ENCODE measurements at places on chromosomes 16 and 17.
A peak's percentile ranks its signal among the peaks of the same experiment; 100 is the strongest.

DNA sequence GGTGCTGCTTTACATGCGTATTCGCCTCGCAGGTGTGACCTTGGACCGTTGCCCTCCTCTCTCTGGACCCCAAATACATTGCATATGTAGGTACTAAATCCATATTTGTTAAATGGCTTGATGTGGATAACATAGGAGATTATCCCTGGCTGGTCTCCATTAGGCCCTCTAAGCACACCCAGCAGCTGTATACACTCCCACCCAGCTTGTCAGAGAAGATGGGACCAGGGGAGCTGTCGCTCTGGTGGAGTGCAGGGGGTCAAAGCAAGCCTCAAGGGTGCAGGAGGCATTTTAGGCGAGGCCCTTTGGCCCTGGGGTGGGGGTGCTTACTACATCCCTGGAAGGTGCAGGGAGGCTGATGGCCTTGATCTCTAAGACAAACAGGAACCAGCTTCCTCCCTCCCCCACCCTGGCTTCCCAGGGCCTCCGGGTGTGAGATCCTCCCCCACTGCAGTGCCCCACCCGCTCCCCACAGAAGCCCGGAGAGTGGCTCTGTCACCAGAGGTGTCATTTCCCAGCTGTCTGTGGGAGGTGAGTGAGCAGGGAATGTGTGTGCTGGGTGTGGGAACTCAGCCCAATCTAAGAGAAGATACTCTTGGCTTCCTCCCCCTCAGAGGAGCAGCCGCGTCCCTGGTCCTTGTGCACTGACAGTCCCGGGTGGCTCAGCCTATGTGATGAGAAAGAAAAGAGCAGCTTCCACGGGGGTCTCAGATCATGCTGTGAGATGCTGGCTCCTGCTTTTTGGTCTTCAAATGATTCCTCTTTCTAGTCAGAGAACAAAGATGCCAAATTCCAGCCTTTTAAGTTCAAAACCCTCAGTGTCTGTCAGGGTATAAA, 1.4 kb upstream of the VAMP2 start:
- DNase-seq = peak; percentile 55

DNA sequence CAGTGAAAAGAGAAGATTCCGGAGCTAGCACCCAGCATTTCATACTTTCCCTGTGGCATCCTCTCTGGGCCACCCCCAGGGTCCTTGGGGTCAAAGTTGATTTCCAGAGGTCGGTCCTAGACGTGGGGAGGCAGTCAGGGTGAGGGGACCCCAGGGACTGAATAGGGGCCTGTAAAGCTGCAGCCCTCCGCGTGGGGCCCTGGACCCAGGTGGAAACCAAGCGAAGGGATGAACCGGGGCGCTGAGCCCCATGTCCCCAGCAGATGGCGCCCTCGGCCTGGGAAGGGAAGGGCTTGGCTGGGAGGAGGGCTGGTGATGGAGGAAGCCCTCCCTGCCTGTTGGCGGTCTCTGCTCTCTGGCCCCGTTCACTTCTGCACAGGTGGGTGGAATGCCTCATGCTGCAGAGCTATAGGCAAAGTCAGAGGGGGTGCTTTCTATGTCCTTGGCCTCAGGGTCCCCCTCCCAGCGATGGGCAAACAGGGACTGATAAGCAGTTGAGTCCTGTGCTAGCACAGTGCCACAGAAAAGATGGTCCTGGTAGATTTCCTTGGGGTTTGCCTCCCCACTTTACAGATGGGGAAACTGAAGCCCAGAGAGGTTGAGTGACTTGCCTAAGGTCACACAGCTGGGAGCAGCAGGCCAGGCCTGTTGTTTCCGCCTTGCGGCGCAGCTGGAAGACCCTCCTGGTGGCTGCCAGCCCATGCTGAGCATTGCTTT, 163.4 kb upstream of the CIBAR2 start:
- DNase-seq = peak; percentile 59

- no peak for DNase-seq
These were observed 4.3 kb upstream of the GIP start for GRCh38 chr17:48972749-48973097.

DNA sequence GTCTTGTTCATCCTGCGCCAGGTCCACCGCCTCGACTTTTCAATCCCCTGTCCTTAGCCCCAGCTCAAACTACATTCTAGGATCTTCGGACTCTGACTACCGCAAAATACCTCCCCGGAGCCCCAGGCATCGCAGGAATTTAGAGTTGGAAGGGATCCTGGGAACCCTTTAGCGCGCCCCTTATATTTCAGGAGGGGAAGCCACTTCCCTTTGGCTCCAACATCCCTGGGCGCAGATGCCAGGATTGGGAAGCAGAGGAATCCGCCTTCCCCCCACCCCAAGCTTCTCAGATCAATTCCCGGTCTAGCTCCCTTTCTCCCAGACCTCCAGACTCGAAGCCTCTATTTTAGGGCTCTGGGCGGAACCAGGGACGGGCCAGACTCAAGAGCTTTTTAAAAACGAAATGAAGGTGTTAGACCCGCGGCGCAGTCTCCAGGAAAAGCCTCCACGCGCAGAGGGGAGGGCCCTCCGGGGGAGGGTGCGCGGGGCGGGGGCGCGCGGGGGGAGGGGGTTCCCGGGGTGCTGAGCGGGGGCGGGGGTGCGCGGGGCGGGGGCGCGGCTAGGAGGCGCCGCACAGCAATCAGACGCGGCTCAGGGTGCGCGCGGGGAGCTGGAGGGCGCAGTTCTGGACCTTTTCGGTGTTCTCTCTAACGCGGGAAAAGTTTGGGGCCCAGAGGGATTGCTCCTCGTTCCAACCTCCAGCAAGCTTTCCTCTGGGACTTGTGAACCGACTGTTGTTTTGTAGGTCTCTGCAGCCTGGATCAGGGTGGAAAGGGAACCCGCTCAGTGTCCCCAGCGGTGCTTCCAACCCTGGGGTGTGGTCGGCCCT, 1.6 kb downstream of the AHSP start:
- DNase-seq = no peak

DNA sequence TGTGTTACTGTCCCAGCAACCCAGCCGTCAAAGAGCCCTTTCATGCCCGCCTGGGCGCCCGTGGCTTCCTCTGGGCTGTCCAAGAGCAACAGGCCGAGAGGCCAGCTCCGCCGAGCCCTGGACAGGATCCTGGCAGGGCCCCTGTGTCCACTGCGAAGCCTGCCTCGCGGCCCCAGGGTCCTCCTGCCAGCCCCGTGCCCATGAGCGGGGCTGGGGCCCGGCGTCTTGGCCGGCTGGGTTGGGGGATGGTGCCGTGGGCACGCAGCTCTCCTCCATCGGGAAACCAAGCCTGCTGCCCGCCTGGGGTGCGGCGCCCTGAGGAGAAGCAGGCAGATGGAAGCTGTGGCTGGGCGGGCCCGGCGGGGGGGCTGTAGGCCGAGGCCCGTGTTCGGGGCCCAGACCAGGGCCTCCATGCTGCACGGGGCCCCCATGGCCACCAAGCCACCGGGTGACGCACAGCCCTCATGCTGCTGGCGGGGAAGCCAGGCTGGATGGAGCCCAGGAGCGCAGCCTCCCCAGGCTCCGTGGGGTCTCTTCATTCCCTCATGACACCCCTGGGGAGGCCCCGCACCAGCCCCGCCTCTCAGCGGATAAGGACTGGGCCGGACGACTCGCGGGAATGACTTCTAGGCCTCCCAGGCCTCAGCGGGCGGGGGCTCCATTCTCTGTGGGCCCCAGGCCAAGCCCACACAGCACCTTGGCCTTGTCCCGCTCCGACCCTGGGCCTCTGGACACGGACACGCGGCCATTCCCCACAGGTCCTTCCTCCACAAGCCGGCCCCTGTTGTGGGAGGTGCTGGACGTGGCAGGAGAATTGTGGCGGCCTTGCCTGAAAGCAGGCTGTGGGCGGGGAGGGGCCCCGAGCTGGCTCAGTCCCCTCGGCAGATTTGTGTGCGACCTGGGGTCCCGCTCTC, at the start of gene C1QTNF8:
Gene C1QTNF8 (minus strand): TSS at position 76 of the 914 bp plus-strand sequence. CDS start 1,322 bp downstream, outside the sequence.
- DNase-seq = no peak

DNA sequence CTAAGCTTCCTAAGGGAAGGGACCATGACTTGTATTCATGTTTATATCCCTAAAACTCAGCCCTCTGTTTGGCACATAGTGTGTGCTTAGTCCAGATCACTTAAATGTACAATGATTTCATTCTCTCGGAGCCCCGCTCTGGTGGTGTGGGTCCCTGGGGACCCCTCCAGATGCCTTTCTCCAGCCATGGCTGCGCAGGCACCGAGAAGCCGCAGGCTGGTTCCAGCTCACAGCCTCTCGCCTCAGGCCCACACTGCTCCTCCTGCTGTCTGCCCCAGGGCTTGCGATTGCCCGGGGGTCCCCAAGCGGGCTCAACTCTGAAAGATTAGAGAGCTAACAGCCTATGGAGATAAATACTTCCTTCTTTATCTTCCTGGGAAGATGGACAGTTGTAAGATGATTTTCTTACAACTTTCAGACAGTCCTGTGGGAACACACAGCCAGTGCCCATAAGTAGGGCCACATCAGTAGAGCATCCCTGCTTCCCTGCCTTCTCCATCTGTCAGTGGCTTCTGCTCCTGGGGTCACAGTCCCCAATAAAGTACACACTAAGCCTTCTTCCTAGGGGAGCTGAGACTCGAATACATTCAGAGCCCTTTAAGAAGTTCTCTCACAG, 66.2 kb downstream of the CENPV start:
- DNase-seq = no peak

DNA sequence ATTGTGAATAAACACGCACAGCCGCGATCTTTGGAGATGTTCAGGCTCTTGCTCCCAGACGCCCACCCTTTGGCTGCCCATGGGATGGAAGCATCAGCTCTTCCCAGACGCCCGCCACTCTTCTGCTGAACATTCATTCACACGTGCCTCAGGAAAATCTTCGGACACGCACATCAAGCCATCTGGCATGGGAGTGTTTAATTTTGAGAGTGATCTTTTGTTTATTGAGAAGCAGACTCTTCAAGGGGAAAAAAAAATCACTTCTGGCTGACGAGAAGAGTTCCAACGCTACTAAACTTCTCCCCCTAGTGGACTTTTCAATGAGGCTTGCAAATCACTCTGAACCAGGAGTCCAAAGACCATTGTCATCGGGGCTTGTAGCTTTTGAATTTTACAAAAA, 62.0 kb upstream of the NUDT7 start:
- DNase-seq = no peak

DNA sequence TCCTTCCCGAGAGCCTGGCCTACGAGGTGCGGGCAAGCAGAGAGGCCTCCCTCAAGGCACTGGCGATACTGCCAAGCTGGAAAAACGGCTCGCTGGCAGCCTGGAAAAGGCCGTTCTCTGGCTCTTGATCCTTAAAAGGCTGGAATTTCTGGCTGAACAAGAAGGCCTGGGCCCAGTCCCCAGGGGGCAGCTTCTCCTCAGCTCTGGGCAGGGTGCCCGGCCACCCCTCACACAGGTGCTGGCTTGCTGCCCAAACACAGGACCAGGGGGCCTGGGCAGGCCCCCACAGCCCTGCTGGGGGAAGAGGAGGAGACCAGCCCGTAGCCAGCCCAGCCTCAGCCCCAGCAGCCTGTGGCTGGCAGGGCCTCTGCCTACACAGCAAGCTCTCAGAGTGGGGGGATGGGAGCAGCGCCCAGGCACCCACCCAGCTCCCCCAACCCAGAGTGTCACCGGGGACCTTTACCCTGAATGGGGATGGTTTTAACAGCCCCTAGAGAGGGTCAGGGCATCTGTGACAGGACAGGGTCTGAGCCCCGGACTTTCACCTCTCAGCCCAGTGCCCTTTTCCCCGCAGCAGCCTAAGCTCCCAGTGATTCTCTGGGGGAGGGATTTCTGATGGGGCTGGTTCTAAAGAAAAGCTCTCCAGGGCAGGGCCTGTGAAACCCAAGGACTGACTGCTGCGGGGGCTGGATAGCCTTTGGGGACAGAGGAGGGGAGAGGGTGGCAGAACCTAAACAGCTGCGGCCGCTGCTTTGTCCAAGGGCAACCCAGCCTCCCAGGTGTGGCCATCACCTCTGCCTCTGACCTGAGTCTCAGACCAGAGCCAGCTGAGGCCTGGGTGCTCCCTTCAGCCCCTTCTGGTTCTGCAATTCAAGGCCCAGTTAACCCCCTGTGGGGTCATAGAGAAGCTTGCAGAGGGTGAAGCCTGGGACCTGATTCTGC, 38.6 kb upstream of the TOB1 start:
- no peak for DNase-seq

- DNase-seq = peak; percentile 42
These were observed 4.7 kb upstream of the CHD3 start for GRCh38 chr17:7883781-7884386.

GRCh38 chr16:11264155-11264832, 4.8 kb downstream of the TNP2 start:
- no peak for DNase-seq

GRCh38 chr17:75418531-75418930, 13.1 kb upstream of the GRB2 start:
- no peak for DNase-seq

- no peak for DNase-seq
These were observed 9.9 kb downstream of the MFSD11 start for GRCh38 chr17:76747716-76748363.

- no peak for DNase-seq
These were observed 54.1 kb downstream of the VAT1L start for GRCh38 chr16:77842468-77842867.

DNA sequence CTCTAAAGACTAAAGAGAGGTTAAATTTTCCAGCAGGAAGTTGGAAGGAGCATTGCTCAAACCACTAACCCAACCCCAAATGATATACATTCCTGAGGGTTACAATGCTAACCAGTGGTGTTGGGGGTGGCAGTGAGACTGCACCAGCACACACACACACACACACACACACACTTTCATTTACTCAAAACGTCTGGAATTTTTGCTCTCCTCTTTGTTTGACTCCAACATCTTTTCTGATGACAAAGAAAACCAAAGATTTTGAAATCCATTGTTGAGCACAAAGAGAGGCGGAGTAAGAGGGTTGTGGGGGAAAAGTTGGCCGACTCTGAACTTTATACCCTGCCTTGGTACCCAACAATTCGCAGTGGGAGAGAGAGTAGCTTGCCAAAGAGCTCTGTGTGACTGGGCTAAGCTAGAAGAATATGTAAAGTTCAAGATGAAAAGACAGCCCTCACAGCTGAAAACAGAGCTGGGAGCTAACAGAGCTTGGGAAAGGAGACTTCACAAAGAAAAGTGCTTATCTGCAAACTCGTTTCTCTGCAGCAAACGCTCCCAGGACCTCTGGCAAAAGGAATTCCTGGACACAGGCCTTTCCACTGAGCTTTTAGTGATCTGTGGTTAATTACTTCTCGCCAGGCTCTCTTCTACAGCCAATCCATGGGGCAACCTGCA, 426.0 kb upstream of the CDH11 start:
- no peak for DNase-seq

DNA sequence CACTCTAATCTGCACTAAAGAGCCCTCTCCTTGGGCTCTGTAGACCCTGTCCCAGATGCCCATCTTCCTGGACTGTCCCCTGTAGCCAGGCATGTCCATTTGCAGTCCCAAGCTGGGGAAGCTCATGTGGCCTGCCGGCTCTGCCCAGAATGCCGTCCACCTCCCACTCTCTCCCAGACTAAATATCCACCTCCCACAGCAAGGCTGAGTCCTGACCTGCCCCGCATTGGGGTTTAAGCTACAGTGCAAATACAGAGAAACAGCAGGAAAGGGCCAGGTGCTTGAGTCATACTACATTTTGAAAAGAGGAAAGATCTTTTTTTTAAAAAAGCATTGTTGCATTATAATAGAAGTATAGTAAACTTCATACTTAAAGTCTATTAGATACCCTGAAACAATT, 3.0 kb downstream of the ST6GALNAC2 start:
- DNase-seq = no peak
